ENCODE measurements at places on chromosomes 2 and 18.

DNA sequence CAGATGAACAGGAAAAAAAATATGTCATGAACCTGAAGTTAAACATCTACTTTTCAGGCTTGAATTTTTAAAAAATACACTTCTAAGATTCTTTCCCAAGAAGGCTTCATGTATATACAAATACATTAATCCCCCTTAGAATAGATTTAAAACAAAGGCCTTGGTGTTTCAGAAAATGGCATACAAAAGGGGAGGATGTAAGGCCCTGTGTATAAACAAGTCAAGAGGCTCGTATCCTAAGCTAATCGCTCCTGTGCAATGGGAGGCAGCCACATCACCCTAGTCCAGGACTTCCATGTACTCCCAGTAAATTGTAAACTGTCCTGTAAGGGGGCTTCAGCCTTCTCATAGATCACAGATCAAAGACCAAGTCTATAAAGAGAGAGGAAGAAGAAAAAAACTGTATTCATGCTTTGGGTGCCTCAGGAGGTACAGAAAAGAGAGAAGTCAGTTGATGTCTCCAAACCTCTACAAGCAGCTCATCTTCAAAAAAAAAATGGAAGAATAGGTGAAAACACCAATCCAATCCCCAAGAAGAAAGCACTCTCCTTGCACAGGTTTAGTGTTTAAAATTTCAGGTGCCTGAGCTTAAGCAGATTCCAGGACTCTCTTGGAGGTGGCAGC, 53.9 kb downstream of the ANKRD44 start:
- no peak for DNase-seq

DNA sequence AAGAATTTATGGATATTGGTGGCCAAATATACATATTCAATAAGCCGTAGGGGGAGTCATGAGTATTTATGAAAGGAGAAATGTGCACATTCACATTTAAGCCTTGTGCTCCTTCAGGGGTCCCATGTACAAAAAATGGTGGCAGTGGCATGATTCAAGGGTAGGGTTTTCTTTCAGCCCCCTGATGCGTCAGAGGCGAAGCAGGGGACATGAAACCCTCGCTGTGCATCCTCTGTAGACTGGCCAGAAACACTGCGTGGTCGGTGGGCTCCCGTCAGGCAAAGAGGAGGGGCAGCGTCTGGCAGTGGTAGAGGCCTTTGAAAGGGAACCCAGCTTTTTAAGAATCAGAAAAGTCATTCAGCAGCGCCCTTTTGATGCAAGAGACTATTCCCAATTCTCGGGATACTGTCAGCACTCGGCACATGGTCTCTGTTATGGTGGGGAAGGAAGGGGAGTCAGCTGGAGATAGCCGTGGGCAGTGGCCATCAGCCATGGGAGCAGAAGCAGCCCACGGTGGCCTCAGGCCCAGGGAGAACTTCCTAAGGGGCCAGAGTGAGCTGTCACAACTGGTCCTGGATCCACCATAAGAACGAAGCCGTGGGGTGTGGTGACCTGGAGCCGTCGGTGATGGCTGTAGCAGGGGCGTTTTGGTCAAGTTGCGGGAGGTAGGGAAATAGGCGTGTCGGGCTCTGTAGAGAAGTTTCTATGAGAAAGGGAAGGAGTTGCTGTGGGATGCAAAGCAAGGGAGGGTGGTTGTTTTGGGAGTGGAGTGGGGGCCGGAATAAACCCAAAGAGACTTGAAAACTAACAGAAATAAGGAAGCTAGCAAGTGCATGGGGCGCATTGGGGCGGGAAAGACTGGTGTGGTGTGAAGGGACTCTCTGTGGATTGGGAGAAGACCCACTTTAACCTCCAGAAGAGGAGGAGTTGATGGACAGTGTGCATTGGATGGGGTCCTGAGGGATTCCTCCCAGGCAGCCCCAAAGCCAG, 95.6 kb downstream of the SH3BP4 start:
- no peak for DNase-seq

GRCh38 chr2:239303711-239304532, 96.9 kb downstream of the HDAC4 start:
- peak; percentile 1 for DNase-seq

DNA sequence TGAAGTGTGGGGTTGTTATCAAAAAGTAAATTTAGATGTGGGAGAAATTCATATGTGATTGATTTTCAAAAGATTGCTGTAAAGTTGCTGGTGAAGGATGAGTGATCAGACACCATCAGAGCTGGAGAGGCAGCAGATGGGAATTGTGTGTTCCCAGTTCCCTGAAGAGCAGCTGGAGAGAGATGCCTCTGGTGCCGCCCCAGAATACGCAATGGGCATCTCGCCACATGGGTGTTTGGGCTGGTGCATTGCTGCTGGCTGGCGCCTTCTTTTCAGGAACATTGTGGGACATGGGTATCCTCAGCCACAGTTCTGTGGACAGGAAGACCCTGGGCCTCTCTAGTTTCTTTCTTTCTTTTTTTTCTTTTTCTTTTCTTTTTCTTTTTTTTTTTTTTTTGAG, 11.9 kb downstream of the ATG4B start:
- peak; percentile 44 for DNase-seq

- DNase-seq, result no peak
These were observed 9.3 kb upstream of the IFIH1 start for GRCh38 chr2:162327806-162328205.

DNA sequence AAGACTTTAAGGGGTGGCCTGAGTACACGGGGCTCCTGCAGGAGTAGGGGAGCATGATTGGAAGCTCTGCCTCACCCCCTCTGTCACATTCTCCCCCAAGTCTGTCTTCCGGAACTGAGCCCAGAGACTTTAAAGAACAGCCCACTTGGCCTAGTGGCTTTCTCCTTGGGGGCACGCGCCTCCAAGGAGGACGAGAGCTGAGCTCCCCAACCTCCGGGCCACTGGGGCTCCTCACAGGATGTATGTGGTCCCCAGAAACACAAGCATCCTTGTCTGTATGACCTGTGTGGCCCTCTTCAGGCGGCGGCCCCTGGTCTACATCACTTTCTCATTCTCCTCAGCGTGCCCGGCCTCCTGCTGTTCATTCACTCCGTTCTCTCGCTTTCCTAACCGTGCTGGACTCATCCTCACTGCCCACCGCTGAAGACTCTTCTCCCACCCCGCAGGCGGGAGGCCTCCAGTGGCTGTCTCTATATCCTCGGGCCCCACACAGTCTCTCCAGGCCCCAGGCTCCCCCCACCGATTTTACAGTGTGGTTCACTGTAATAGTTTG, 23.7 kb downstream of the KCNF1 start:
- no peak for DNase-seq

Measured in head of caudate nucleus (tissue), 42 donors.